M059J (cell line): ENCODE measurements at places on chromosomes 12 and 14.
A peak's percentile ranks its signal among the peaks of the same experiment; 100 is the strongest.

DNA sequence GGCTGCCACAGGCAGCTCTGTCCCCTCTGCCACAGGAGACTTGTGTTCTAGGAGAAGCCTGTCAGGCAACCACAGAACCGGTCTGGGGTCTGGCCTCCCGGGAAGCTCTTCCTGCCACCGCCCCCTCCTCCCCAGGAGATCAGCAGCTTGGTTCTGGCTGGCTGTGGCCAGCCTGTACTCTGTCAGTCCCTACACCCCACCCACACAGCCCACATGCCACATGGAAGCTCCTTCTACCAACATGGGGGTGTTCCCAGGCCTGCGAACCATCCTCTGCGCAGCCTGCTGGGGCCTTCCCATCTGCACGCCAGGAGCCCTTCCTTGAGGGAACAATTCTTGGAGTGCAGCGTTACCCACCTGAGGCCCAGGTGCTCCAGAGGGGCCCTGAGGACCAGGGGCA, 16.8 kb downstream of the TMEM106C start:
- DNase-seq, result no peak

DNA sequence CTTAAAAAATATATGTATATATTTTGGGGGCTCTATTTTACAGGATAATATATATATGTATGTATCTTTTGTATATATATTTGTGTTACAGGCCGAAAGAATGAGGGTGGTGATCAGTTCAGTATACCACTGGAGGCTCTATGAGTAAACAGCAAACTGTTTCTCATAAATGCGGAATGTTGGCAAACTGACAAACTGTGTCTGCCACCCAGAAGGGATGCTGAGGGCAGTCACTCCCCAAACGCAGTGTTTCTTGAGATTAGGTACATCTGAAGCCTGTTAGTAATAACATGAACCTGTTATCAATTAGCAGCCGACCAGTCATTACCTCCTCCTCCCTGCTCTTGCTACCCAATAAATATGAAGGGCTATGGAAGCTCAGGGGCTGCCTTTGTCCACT, 20.8 kb downstream of the TNFAIP2 start:
- peak; percentile 73 for DNase-seq

- no peak for DNase-seq
Observed at GRCh38 chr12:88496891-88497371, 83.3 kb downstream of the KITLG start.

DNA sequence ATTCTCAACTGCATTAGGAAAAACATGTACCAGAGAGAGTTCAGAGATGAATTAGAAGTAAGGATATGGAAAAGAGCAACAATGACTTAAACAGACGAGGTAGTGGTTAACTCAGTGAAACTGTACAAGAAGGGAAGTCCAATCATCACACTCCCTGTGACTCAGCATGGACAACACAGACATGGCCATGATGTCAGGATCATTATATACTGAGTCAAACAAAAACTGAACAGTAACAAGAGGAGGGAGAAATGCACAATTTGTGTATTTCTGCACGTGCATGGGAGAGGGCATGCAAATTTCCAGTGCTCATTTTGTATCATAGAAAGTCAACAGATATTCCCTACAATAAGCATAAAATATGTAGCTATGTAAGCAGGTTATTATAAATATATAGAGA, 1037.8 kb downstream of the BCL11B start:
- no peak for DNase-seq

DNA sequence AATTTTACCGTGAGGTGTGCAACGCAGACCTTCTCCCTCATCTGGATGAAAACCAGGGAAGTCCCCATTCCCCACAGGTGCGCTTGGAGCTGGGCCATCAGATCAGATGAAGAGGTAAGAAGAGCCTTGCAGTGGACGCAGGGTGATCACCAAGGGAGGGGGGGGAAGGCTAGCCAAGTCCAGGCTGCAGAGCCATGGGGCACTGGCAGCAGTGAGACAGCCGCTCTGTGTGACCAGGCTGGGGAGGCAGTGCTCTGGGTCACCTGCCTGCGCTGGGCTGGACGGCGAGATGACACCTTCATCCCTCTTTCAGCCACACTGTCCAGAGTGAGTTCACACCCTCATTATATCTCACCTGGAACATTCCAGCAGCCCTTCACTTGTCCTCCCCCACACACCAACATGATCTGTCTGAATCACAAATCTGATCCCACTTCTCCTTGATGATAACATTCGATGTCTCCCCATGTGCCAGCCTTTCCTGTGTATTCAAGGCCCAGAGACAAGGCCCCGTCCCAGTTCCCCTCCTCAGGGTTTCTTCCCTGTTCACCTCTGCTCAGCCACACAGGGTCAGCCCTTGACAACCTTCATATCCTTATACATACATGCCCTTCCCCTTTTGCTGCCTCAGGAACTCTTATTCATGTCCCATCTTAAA, 65.9 kb upstream of the VASH1 start:
- DNase-seq, result no peak

DNA sequence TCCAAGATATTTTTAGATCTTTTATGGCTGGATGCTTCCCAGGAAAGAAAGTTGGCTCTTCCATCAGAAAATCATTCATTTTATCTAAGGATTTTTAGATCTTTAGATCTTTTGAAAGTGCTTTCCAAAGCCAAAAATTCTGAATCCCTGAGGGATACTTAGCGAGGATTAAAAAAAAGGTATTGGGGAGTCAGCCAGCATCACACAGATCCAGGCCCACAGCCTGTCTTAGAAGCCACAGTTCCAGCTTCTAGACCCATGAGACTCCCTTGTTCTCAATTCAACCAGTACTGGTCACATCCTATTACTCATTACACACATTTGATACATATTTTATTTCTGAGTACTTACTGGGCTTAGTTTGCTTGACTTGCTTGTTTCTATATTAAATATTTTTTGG, 49.9 kb downstream of the TSPAN8 start:
- no peak for DNase-seq
